ENCODE measurements at places on chromosomes 2 and 18.
A peak's percentile ranks its signal among the peaks of the same experiment; 100 is the strongest.

DNA sequence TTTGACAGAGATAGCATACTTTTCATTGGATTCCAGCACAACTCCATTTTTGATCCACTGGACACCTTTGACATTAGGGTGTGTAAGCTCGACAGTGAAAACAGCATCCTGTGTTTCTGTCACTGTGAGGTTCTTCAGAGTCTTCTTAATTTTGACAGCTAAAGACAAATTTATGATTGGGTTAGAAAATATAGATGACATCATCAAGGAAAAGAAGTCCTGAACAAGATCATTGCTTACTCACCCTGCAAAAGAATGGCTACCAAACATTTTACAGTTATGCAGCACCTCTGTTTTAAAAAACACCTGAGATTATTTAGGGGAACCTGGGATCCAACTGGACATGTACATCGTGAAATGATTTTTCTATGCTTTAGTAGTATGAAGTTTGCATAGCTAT is 36.7 kb downstream of the TTN start:
- DNase-seq, result no peak

DNA sequence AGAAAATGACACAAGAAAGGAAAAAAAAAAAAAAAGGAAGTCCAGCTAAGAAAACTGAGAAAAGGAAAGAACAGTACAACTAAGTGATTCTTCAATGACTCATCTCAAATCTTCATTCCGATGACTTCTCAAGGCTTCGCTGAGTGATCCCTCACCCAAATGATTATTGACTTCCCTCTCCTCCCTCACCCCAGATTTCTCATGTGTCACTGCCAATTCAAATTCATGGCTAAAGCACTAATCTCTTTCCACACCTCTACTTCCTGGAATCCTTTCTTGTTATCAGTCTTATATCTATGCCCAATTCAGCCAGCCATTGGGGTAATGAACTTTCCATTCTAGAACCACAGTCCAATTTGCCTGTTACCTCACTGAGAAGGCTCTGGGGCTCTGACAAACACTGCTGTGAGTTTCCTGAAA is 7.2 kb upstream of the ABCB11 start:
- DNase-seq, result no peak

DNA sequence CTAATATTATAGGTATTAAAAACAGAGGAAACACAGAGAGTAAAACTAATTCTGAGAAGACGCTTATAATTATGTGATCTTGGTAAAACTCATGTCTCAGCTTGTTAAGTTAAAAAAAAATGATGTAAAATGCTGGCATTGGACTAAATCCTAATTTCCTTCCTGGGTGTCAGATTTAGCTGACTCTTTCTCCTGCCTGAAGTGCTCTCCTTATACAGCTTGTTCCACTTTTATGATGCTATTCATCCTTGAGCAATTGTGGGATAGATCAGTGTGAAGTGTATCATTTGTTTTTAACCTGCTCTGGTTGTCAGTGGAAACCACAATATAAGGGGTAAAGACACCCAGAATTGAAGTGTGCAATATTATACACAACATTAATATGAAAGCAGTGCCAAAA is 84.9 kb downstream of the EFEMP1 start:
- no peak for DNase-seq

GRCh38 chr2:231433990-231434389 is 30.3 kb downstream of the NCL start:
- DNase-seq, result no peak

DNA sequence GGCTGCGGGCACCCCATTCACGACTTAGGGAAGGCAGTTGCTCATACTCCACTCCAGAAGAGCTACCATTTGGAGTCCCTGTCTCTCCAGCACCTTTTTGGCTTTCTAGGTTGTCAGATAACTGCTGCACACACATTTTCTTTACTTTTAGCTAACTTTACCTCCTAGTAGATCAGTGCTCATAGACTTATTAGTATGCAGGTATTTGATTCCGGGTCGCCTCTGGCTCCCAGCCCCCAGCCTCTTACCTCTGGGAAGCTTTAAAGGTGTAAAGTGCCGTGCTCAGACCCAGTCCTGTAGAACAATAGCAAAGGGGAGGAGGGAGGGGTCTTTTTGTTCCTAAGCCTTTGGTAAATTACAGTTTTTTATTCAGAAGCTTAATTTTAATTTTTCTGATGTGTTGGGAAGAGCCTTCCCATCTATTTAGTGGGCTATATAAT is 102.9 kb downstream of the SPTBN1 start:
- DNase-seq, result no peak

GRCh38 chr18:66937546-66937945 is 333.7 kb upstream of the CDH19 start:
- no peak for DNase-seq

DNA sequence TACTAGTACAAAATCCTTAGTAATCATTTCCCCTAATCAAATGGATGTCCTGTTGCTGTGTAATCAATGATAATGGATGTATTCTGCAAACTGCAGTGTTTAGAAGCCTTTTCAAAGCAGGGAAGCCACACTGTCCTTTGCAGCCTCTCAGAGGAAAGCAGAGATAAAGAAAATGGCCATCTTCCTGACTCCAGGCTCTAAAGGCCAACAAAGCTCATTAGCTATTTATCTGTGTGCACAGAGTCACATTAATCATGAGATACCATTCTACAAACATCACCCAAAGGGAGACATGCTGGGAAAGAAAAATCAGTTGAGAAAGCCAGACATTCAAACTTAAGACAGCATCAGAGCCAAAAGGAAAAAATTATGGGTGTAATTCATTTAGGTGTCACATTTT is 165.0 kb downstream of the RAD51AP2 start:
- DNase-seq, result no peak

- no peak for DNase-seq
Measured at GRCh38 chr2:85199698-85200097, 66.5 kb downstream of the TCF7L1 start.

- no peak for DNase-seq
Measured at GRCh38 chr2:11329776-11330175, 14.7 kb downstream of the ROCK2 start.

DNA sequence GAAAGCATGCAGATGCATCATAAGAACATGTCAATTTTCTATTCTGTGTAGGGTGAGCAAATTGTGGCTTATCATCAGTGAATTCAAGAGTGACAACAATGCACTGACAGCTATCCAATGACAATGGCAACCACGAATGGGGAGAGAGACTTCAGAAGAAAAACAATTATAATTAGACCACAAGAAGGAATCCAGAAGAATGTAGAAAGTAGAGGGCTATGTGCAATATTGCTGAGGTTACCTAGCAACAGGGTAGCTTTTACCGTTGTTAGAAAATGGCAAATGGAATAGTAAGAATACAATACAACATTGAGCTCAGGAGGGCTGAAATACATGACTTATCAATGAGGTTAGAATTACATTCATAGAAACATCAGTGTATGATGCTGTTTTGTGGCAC is 71.1 kb upstream of the SESTD1 start:
- DNase-seq, result no peak

- no peak for DNase-seq
Measured at GRCh38 chr2:118442996-118443553, 354.8 kb downstream of the INSIG2 start.

GRCh38 chr18:66077066-66077465 is 326.3 kb downstream of the CDH7 start:
- no peak for DNase-seq

- DNase-seq, result no peak
Measured at GRCh38 chr2:218722419-218722818, 11.8 kb downstream of the TTLL4 start.

GRCh38 chr18:25010623-25011374 is 341.2 kb downstream of the ZNF521 start:
- DNase-seq, result no peak

- no peak for DNase-seq
Measured at GRCh38 chr2:75788154-75788553, 77.4 kb upstream of the GCFC2 start.

- peak; percentile 75 for DNase-seq
Measured at GRCh38 chr2:43041661-43042360, 184.6 kb downstream of the ZFP36L2 start.

DNA sequence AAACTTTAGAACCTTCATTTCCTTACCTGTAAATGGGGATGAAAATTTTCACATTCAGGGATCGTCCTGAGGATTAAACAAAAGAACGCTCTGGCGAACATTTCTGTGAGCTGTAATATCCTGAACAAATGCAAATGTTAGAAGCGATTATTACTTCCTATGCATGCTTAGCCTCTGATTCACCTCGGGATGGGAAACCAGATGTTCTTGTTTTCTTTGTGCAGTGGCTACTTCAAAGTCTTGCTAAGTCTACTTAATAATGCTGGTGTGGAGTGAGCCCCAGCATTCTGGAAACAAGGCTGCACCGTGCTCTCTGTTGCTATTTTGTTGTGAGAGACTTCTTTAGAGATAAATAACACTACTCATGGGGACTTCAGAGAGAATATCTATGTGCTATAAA is 119.1 kb upstream of the PELI1 start:
- DNase-seq, result no peak

All from 8988T (cell line).